Amniotic epithelial cell (primary cell): ENCODE measurements at places on chromosomes 5 and 9.
A peak's percentile ranks its signal among the peaks of the same experiment; 100 is the strongest.

DNA sequence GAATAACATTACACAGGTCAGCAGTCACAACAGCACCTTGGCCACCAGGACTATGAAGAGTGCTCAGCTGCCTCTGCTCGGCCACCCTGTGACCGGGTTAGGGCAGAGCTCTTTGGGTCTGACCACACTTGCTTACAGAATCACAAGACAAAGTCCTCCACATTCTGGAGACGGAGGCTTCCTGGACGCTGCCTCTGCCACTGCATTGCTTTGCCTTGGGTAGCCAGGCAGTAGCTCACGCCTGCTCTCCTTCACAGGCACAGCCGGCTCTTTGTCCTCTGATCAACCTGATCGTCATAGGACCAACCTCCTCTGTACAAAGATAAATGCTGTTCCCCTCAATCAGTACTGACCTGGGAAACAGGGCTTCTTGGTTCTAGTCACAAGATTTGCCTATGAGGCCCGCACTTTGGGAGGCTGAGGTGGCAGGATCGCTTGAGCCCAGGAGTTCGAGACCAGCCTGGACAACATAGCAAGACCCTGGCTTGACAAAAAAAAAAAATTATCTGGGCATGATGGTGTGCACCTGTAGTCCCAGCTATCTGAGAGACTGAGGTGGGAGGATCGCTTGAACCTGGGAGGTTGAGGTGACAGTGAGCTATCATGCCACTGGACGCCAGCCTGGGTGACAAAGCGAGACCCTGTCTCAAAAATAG, 128.4 kb upstream of the IER5L start:
- DNase-seq, result no peak

- DNase-seq, result no peak
Measured at GRCh38 chr5:77494935-77495334, 2.8 kb upstream of the WDR41 start.

GRCh38 chr9:91560301-91560700, 136.7 kb upstream of the NFIL3 start:
- DNase-seq, result peak; percentile 81

DNA sequence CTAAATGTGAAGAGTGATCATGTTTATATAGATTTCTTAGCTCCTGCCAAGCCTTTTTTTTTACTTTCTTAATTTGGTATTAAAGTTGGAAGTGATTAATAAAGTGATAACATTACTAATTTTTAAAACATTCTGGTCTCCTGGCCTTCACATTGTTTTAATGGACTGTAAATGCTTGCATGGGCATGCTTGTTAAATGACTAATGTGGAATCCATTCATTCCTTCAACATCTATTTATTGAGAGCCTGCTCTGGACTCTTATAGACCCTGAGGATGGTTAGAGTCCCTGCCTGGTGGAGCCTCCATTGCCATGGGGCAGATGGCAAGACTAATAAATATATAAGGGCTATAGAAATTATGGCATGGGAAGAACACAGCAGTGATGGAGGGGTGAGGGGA, 103.5 kb downstream of the NTRK2 start:
- DNase-seq, result no peak
